ENCODE measurements at places on chromosomes 12 and 14. TPM values are rescaled to one million over a fixed set of nuclear protein-coding genes. Genes with fewer than 3 reads are reported as not detected.
A peak's percentile ranks its signal among the peaks of the same experiment; 100 is the strongest.

DNA sequence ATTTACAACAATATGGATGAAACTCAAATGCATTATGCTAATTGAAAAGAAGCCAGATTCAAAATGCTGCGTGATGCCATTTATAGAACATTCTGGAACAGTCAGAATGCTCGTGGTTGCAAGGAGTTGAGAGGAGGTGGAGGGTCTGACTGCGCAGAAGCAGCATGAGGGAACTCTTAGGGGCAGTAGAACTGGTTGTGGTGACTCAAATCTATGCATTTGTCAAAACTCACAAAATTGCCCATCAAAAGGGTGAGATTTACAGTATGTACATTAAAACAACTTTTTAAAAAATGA lies 113.7 kb upstream of the PDZRN4 start:
- H3K4me1 ChIP-seq, result peaks cover 3% of the 10 kb centered on the region
- H3K27ac ChIP-seq, result no peak overlapping the region
- DNase-seq, result no peak
- no peaks in the 10 kb centered on the region for H3K36me3 ChIP-seq

DNA sequence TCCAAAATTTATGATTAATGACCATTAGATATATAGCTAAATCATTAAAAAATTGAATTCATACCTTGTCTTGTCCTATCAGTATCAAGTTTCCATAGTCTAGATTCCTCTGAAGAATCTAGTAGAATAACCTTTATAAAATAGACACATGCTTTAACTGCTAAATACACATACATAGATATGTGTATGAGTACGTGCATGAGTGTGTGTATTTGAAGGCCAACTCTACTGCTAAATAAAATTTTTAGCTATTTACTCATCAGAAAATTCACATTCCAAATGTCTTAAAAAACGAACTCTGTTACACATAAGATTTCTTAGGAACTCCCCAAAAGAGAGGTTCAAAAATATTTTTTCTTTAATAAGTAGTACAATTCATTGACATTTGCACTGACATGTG lies 233.0 kb downstream of the SSPN start:
- no peak overlapping the region for H3K27ac ChIP-seq
- H3K4me3 ChIP-seq, result no peak overlapping the region
- DNase-seq, result no peak
- no peaks in the 10 kb centered on the region for H3K4me1 ChIP-seq
- no peaks in the 10 kb centered on the region for H3K27me3 ChIP-seq

GRCh38 chr12:11954181-11954580 lies 116.6 kb upstream of the BCL2L14 start:
- H3K27me3 ChIP-seq, result peaks cover 2% of the 10 kb centered on the region
- H3K36me3 ChIP-seq, result no peaks in the 10 kb centered on the region
- H3K4me1 ChIP-seq, result peaks cover 15% of the 10 kb centered on the region
- DNase-seq, result no peak
- no peak overlapping the region for H3K4me3 ChIP-seq

DNA sequence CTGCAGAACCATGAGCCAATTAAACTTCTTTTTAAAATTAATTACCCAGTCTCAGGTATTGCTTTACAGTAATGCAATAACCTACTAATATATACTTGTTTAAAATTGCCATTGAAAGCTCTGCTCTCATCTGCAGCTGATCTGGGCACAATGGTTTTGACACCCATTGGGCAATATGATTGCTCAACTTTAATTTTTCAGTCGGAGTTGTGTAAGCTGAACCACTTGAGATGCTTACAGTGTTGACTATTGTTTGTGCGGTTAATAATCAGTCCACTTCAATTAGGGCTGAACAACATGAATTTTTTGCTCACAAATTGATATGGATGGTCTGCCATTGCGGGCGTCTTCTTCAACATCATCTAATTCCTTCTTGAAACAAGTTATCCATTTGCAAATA lies 18.0 kb upstream of the OR4K5 start:
- H3K27ac ChIP-seq, result no peak overlapping the region
- H3K27me3 ChIP-seq, result no peaks in the 10 kb centered on the region
- no peak overlapping the region for H3K4me3 ChIP-seq
- no peaks in the 10 kb centered on the region for H3K36me3 ChIP-seq
- DNase-seq, result no peak

DNA sequence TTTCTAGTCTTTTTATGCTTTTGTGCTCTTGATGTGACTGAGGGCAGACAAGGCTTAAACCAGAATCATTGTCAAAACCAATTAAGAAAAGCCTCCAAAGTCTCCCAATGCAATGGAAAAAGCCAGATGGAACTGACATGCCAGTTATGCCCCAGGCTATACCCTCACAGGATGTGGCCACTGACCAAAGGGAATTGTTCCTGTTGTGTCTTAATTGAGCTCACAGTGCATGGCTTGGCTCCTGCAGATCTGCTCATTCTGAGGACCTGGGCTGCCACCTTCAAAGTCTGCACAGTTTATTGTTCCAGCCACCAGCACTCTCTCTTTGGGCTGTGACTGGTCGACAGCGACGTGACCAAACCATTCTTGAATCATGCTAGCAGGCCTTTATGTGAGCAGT lies 17.1 kb upstream of the BICD1 start:
- no peaks in the 10 kb centered on the region for H3K4me1 ChIP-seq
- DNase-seq, result no peak
- no peaks in the 10 kb centered on the region for H3K27me3 ChIP-seq
- no peak overlapping the region for H3K4me3 ChIP-seq
- no peaks in the 10 kb centered on the region for H3K36me3 ChIP-seq
- no peak overlapping the region for H3K27ac ChIP-seq

DNA sequence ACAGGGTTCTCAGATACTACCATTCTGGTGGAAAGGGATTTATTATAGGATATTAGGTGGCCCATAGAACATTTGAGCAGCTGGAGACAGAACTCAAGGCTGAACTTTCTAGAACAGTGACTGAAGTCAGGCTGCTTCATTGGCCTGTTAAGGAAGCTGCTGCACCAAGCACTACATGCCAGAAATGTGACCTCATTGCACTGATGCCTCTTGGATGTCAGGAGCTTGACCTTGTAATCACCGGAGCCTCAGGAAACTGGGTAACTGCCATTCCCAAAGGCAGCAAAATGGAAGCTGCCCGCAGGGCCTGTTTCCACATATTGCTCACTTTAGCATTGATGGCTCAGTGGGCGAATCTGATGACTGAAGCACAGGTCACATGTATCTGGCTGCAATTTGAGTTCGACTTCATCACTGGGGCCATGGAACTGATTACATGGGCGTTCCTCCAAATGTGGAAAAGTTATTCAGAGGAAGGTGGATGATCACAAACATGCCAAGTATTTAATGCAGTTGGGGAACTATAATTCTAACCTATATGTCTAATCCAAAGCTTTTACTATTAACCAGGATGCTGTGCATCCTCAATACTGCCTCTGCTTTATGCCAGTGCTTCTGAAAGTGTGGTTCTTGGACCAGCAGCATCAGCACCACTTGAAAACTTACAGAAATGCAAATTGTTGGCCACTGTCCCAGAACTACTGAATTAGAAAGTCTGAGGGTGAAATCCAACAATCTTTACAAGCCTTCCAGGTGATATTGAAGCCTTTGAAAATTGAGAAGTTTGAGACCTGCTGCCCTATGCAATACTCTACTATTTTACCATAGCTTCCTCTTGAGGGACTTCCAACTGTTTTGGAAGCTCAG lies 337.2 kb upstream of the NAV3 start:
- no peaks in the 10 kb centered on the region for H3K27me3 ChIP-seq
- no peak for DNase-seq
- H3K4me3 ChIP-seq, result no peak overlapping the region
- H3K36me3 ChIP-seq, result no peaks in the 10 kb centered on the region
- H3K4me1 ChIP-seq, result no peaks in the 10 kb centered on the region
- H3K27ac ChIP-seq, result no peak overlapping the region

DNA sequence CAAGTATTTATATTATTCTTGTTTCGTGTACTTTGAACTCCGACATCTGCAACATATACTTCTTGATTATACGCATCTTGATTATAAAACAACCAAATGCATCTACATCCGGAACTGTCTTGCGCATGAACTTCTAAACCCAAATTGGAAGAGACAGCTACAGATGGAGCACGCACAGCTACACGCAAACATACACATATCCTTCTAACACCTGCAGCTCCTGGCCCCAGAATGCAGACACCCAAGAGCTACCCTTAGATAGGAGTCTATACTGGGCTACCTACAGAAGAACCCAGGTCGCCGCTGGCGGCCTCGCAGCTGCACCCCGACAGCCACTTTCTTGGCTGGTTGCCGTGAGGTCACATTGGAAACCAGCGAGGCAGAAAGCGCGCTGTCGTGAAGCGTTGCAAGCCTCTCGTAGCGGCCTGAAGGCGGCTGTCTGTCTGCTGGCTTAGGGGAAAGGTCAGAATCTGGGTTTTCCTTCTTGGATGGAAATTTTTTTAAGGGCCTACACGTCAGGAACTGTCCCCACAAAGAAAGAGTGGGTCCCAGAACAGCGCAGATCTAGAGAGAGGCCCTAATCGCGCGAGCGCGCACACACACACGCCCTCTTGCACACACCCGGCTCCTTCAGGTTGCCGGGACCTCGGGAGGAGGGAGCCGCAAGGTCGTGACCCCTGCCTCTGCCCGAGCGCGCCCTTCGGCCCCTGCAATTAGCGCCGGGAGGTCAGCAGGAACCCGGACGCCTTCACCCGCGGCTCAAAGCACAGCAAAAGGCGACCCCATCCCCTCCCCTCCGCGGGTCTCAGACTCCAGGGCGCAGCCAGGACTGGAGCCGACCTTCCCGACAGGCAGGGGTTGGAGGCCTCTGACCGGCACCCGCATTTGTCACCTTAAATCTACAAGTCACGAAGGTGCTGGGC lies 17.0 kb downstream of the TBX3 start:
- peaks cover 49% of the 10 kb centered on the region for H3K27me3 ChIP-seq
- peaks cover 31% of the 10 kb centered on the region for H3K4me1 ChIP-seq
- H3K4me3 ChIP-seq, result no peak overlapping the region
- no peak for DNase-seq
- H3K27ac ChIP-seq, result no peak overlapping the region

DNA sequence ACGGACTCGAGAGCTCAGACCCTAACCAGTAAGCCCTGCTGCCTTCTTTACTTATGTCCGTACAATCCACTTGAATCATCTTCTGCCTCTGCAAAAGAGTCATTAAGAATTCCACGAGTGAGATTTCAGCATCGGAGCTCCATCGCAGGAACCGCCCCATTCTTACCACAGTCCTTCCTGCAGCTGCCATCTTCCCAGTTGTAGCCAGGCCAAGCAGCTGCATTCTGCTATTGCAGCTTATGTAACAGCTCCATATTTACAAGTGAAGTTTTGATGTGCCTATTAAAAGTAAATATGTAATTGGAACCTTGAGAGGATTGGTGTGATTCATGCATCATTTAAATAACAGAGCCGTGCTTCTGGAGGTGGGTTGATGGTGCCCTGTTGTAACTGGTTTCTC lies 157.4 kb downstream of the KICS2 start:
- no peak overlapping the region for H3K27ac ChIP-seq
- no peaks in the 10 kb centered on the region for H3K27me3 ChIP-seq

DNA sequence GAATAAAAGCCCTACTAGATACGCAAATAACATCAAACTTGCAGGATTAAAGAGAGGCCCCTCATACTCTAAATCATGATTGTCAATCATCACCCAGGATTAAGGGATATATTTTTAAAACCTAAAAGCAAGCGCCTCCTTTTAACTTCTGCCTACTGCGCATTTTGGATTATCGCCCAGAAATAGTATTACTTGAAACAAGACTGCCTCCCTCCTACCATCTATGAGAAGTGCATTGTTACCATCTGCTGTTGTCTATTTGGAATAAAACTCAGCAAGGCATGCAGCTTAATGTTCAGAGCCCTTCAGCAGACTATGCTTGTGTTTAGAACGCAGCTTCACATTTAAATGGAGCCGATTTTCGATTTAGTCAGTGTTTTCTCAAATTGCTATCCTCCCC lies 79.6 kb downstream of the EXOC5 start:
- H3K4me3 ChIP-seq, result no peak overlapping the region
- H3K4me1 ChIP-seq, result no peaks in the 10 kb centered on the region
- H3K27ac ChIP-seq, result no peak overlapping the region

DNA sequence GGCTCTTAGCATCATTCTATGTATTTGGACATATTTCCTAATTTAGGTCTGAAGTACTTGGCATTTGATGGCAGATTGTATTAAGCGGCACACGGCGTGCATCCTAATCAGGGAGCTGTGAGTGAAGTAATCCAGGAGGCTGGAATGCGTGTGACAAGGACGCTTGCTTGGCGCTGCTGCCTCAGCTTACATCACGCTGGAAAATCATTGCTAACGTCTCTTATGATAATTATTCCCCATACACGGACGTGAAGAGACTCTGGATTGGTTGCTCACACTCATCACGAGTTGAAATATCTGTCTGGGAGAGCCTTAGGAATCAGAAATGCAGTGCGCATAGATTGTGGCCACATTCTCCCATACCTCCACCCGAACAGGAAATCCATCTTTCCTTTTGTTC lies 85.3 kb downstream of the FBXW8 start:
- H3K4me3 ChIP-seq, result no peak overlapping the region
- no peak for DNase-seq
- H3K27me3 ChIP-seq, result no peaks in the 10 kb centered on the region

GRCh38 chr14:69666690-69667211 lies 55.4 kb downstream of the SUSD6 start:
- H3K4me1 ChIP-seq, result peaks cover 76% of the 10 kb centered on the region
- no peaks in the 10 kb centered on the region for H3K27me3 ChIP-seq
- peak overlapping the region; percentile 77 for H3K27ac ChIP-seq
- H3K4me3 ChIP-seq, result no peak overlapping the region
- DNase-seq, result no peak
- H3K36me3 ChIP-seq, result no peaks in the 10 kb centered on the region

- H3K36me3 ChIP-seq, result no peaks in the 10 kb centered on the region
- no peak overlapping the region for H3K27ac ChIP-seq
- H3K4me1 ChIP-seq, result no peaks in the 10 kb centered on the region
- peaks cover 23% of the 10 kb centered on the region for H3K27me3 ChIP-seq
Measured at GRCh38 chr14:104446611-104447010, 133.0 kb upstream of the C14orf180 start.

- H3K4me3 ChIP-seq, result peak overlapping the region; percentile 56
- H3K36me3 ChIP-seq, result no peaks in the 10 kb centered on the region
- no peaks in the 10 kb centered on the region for H3K27me3 ChIP-seq
- peaks cover 89% of the 10 kb centered on the region for H3K4me1 ChIP-seq
Measured at GRCh38 chr12:124517260-124518050, 50.0 kb downstream of the NCOR2 start.

DNA sequence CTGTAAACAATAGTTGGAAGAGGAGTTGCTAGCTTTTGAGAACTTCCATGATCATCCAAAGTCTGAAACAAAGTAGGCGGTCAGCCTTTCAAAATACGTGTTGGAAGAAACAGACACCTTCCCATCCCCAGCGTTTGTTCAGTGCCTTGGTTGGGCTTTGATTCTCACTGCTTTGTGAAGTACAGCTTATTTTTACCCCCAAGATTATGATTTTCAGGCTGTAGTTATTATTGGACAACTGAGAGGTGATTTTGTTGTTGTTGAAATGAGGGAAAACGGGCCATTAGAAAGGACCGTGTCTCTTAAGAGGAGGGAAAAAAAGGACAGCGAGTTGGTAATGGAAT lies 921 bp upstream of the CEP83 start:
- no peaks in the 10 kb centered on the region for H3K36me3 ChIP-seq
- H3K4me1 ChIP-seq, result peaks cover 18% of the 10 kb centered on the region
- no peak for DNase-seq
- H3K4me3 ChIP-seq, result peak overlapping the region; percentile 71
- peak overlapping the region; percentile 83 for H3K27ac ChIP-seq
- H3K27me3 ChIP-seq, result no peaks in the 10 kb centered on the region

GRCh38 chr14:94244182-94244581 lies 48.9 kb downstream of the SERPINA10 start:
- no peaks in the 10 kb centered on the region for H3K36me3 ChIP-seq
- no peaks in the 10 kb centered on the region for H3K4me1 ChIP-seq
- no peak overlapping the region for H3K4me3 ChIP-seq
- H3K27ac ChIP-seq, result no peak overlapping the region

The TAS2R20 gene
- 1.0 TPM for total RNA-seq

The HOTAIR gene
- total RNA-seq, result 15.7 TPM

The IGF1 gene
- 9.1 TPM for total RNA-seq

The RNASE3 gene
- not detected for total RNA-seq
